ENCODE measurements at places on chromosomes 7 and 10.

DNA sequence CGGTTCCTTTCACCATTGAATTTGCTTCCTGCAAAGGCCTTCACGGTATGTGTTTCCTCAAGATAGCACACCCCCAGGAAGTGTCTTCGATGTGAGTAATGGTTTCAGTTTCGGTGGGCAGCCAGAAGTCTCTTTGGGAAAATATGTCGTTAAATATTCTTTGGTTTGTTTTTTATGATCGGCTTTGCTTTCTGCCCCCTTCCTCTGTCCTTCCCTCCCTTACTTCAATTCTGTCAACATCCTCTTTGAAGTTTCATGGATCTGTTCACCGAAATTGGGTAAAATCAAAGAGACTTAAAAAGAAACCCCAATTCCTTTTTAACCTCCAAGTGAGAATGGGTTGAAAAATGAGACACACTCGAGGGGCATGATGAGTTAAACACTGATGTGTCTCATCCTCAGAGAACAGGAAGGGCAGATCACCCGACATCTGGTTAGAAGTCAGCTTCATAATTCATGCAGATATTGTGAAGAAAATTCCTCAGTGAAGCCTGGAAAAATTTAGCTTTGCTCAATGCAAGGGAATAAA lies 170.8 kb upstream of the HABP2 start:
- DNase-seq, result no peak

- DNase-seq, result no peak
Measured at GRCh38 chr7:27442455-27442854, 199.9 kb downstream of the EVX1 start.

GRCh38 chr10:97651773-97652172 lies 11.3 kb downstream of the PI4K2A start:
- DNase-seq, result no peak

DNA sequence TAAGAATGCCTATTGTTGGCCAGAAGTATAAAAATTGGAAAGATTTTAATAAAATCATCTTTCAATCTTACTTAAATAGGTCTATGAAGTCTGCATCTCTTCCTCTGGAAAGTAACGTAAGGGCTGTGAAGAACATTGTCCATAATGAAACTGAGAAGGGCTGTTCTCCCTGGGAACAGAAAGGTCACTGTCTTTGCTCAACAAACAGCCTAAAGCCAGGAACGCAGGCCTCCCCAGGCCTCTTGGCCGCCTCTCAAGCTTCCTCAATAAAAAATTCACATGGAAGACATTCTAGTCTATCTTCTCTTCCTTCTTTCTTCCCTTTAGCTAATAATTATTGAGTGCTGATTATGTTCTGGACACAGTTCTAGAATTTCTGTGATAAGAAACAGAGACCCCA lies 9.1 kb upstream of the IDI2 start:
- no peak for DNase-seq

DNA sequence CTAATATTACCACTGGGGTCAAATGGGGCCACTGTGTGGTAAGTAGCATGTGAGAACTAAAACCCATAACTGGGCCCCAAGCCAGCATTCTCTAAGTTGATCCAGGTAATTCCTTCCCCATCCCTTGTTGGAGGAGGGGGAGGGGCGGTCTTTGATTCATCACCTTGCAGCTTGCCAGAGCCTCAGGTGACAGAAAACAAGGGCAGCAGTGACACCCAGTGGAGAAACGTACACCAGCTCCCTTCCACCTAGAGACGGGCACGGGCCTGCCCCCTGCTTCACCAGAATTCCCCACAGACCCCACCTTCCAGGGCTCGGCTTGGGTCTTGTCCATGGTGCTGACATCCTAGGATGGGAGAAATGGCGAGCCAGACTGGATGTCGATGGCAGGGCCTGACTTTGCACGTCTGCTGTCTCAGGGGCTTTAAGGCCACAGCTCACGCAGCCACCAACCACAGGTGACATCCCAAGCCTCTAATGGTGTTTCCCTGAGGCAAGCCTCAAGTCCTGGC lies 102.0 kb downstream of the STRA8 start:
- no peak for DNase-seq
